Brain (organoid and tissue), 16 donors: ENCODE measurements at places on chromosomes 7 and 10. TPM values are rescaled to one million over a fixed set of nuclear protein-coding genes. Genes with fewer than 3 reads are reported as not detected.

DNA sequence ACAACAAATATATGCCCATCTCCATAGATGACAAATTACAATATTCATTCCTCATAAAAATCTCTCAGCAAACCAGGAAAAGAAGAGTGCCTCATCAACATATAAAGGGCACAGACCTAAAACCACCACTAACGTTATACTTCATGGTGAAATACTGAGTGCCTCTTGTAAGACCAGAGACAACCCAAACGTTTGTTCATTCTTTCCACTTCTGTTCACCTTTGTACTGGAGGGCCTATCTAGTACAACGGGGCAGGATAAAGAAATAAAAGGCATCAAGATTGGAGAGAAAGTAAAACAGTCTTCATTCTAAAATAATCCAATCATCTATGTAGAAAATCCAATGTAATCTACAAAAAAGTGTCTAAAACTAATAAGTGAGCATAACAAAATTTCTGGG is 79.1 kb downstream of the LARP4B start:
- no peak for DNase-seq

The NSUN6 gene
- 4.7 TPM for polyA plus RNA-seq

- no peak for DNase-seq
These were observed 70.6 kb downstream of the MLLT10 start for GRCh38 chr10:21604651-21605050.

GRCh38 chr10:33709008-33709753 is 374.7 kb upstream of the NRP1 start:
- peak; percentile 80 for DNase-seq

GRCh38 chr10:77021966-77022490 is 615.6 kb downstream of the KCNMA1 start:
- DNase-seq: no peak

DNA sequence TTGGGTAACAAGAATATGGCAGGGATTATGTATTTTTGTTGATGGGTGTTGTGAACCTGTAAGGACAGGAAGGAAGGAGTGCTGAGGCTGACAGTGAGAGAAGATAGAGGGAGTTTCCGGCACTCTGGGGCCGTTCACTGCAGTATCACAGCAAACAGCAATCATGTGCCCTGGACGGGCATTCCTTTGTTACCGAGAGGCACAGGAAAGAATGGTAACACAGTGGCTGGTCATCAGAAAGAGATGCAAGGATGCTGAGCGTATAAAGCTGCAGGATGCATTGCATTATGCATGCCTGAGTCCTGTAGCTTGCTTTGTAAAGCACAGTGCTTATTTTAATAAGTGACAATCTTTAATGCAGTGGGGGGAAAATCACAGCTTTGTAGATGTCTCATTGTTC is 286.8 kb downstream of the RPS24 start:
- peak; percentile 72 for DNase-seq

DNA sequence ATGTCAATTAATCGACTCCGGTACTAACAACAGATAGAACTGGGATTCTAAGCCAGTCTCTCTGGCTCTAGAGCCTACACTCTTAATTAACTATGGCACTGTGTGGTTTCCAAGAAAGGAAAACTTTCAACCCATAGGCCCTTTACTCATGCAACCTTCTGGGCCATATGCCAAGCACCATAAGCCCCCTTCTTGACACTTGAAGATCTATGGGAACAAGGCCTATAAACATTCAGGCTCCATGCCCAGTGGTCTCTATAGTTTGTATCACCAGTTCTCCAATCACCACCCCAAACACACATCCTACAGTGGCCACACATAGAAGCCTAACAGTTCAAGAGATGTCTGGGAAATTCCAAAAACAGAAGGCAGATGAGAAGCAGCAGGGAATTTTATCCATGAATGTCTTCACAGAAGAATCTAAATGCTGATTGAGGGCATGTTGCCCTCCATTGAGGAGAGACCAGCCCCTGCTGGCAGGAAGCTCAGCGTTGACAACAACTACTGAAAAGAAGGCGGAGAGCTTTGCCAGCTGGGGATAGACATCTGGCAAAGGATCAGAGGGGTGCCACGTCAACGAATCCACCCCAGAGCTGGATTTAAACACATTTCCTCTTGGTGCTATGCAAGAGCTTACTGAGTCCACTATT is 64.4 kb downstream of the GRM3 start:
- DNase-seq: peak; percentile 84

The RNF32 gene
- polyA plus RNA-seq: 0.92 TPM

The PPIF gene
- 142 TPM for polyA plus RNA-seq

GRCh38 chr7:78435355-78435754 is 636.8 kb downstream of the PHTF2 start:
- no peak for DNase-seq

GRCh38 chr10:95133997-95134396 is 60.0 kb upstream of the ACSM6 start:
- no peak for DNase-seq

DNA sequence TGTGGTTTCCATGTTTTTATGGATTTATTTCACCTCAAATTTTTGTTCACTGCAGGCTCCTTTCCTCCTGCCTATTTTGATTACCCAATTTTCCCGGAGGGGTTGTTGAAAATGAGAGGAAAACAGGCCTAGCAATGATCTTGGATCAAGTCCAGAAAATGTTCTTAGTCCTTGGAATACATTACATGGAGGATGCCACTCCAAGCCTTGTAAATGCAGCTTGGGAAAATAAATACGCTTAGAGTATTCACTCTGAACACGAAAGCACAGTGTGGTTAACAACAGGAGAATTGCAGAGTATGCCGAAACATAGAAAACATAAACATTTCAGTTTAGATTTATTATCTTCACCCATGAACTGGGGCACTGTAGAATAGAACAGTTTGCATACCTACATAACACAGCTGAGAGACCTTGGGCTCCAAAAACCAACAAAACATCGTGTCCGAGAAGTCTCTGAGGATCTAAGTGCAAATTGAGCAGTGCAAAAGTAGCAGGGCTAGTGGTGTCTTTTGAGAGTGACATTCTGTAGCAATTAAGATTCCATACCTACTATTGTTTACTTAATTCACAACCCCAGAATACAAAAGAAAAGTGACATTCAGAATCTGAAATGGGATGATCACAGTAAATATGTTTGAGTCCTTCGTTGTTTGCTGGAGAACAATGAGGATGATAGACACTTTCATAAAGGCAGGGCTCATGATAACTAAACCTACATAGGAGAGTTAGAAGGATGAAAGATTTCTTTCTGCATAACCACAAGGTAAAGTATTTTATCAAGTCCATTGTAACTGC is 7.6 kb upstream of the CD36 start:
- DNase-seq: peak; percentile 37

The PNLIP gene
- not detected for polyA plus RNA-seq

The MMD2 gene
- polyA plus RNA-seq: 6.3 TPM

The CEP55 gene
- polyA plus RNA-seq: 15.2 TPM

- peak; percentile 42 for DNase-seq
These were observed 128.9 kb downstream of the HDAC9 start for GRCh38 chr7:18624459-18624858.

DNA sequence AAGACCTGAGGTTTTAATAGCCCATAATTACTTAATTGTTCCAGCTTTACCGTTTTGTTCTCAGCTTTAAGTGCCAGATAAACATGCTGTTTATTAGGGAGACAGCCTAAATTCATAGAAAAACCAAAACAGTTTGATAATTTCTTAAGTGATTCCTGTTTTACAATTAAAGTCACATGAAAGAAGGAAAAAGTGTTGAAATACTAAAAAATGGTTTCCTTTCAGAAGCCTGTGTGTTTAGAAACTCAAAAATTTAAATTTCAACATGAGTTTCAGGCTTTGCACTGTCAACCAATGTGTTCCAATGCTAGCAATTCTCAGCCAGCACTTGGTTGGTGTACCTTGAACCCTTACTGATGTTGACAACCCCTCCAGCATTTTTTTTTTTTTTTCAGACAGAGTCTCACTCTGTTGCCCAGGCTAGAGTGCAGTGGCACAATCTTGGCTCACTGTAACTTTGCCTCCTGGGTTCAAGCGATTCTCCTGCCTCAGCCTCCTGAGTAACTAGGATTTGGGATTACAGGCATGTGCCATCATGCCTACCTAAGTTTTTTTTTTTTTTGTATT is 135.3 kb downstream of the ICA1 start:
- DNase-seq: no peak

The KCP gene
- 0.29 TPM for polyA plus RNA-seq

The CFAP58 gene
- polyA plus RNA-seq: 0.37 TPM

DNA sequence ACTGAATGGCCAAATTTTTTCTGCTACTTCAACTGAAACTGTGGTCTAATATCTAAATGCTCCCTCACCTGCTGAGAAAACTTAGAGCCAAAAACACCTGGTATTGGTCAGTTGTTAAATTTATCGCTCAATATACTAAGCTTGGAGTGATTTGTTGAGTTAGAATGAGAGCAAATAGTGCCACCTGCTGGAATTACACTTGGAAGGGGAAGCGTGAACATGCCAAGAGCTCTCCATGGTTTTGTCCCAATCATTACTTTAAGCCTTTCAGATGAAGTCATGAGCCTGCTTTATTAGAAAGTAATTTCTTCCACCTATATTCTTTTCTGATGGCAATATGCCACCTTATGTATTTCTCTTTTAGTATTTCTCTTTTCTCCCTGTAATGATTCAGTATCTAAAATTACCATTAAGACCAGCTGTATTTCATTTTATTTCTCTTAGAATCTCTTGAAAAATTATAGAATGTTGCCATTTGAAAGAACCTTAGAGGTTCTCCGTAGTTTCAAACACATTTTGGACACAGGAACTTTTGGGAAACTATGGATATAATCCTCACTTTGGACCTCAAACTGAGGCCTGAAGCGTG is 447.8 kb upstream of the C7orf33 start:
- peak; percentile 57 for DNase-seq

- no peak for DNase-seq
These were observed 145.7 kb downstream of the ELAPOR2 start for GRCh38 chr7:86913709-86914108.

The ZNF783 gene
- 2.8 TPM for polyA plus RNA-seq

DNA sequence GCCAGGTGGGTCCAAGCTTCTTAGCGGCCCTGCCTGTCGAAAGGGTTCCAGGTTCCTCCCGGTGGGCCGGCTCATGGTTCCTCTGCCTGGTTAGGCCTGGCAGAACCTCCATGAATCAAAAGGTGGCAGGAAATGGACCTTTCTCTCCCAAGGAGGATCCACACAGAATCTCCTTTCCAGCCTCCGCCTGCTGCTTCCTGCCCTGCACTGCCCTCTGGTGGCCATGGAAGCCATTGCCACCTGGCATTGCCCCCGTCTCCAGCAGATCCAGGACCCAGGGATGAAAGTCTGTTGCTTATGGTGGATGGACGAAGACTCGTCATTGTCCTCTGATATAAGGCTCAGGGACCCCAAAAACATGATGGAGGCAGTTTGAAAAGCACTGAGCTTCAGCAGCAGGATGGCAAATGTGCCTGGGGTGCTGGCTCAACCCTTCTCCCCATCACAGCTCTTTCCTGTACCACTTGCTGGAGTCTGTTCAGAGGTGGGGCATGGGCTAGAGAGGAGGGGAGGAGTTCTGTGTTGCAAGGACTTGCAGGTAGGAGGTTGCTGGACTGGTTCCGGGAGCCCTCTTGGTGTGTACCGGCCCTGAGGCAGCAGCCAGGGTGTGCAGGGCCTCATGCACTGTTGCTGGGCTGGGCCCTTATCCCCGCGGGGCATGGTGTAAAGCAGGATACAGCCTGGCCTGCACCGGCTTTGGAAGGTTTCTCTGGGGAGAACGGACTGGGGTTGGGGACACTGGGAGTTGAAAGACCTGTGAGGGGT is 11.3 kb upstream of the INMT start:
- peak; percentile 80 for DNase-seq

The ZNF716 gene
- not detected for polyA plus RNA-seq

GRCh38 chr7:35680403-35681013 is 14.4 kb downstream of the HERPUD2 start:
- no peak for DNase-seq

DNA sequence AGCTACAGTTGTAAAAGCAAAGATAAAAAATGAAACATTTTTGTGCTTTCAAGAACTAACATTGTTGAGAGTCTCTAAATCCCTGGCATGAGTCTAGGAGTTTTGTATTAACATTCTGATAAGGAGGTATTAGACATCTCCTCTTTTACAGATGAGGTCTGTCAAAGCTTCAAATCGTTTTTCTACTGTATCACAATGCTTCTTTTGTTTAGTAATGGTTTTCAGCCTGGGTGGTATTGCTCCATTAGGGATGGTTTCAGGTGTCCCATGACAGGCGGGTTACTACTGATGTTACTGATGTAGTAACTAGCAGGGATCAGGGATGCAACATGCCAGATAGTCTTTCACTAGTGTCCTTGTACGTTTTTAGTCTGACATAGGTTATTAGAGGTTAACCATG is 27.4 kb downstream of the STAM start:
- no peak for DNase-seq

The SLC16A12 gene
- polyA plus RNA-seq: 0.37 TPM

The SYCE1 gene
- polyA plus RNA-seq: 2.9 TPM

The GPR37 gene
- polyA plus RNA-seq: 63.7 TPM

DNA sequence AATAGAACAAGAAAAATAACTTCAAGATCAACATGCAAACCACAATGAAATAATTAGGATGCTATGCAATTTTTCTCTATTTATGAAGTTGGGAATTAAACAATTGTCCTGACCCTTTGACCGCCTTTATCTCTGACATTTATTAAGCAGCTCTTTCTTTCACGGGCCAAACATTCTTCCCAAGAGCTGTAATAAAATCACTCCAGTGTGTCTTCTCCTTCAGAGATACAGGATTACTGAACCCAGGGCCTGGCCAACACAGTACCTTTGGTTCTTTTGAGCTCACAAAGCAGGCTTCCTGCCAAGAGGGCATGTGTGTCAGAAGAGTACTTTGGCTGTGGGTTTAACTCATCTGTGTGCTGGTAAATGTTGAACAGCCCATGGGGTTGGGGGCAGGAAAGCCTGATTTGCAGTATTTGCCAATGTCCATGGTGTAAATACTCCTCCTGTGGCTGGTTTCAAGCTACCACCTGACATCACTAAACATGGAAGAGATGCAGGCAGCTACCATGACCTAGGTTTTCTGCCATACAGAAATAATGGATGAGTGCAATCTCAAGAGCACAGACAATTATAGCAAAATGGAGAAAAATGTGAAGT is 121.7 kb downstream of the FANK1 start:
- no peak for DNase-seq

GRCh38 chr7:44273681-44274622 is 51.4 kb downstream of the CAMK2B start:
- no peak for DNase-seq

DNA sequence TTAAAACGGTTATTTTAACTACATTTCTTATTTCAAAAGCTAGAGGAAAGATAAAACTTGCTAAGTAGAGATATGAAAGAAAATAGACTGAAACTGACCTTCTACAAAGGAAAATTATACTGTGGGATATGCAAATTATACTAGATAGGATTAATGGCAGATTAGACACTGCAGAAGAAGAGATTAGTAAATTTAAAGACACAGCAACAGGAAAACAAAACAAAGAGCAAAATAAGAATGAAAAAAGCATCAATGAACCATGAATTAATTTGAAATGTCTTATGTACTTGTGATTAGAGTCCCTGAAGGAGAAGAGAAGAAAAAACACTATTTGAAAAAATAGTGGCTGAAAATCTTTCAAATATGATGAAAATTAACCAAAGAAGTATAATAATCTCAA is 52.3 kb downstream of the RNF32 start:
- no peak for DNase-seq
